PC-9 (cell line): ENCODE measurements at places on chromosomes 5 and 9. TPM values are rescaled to one million over a fixed set of nuclear protein-coding genes. Genes with fewer than 3 reads are reported as not detected.

- H3K36me3 ChIP-seq = peaks cover 28% of the 10 kb centered on the region
- no peak overlapping the region for H3K4me3 ChIP-seq
- no peaks in the 10 kb centered on the region for H3K27me3 ChIP-seq
Observed at GRCh38 chr9:89345476-89345875, 27.2 kb downstream of the SECISBP2 start.

DNA sequence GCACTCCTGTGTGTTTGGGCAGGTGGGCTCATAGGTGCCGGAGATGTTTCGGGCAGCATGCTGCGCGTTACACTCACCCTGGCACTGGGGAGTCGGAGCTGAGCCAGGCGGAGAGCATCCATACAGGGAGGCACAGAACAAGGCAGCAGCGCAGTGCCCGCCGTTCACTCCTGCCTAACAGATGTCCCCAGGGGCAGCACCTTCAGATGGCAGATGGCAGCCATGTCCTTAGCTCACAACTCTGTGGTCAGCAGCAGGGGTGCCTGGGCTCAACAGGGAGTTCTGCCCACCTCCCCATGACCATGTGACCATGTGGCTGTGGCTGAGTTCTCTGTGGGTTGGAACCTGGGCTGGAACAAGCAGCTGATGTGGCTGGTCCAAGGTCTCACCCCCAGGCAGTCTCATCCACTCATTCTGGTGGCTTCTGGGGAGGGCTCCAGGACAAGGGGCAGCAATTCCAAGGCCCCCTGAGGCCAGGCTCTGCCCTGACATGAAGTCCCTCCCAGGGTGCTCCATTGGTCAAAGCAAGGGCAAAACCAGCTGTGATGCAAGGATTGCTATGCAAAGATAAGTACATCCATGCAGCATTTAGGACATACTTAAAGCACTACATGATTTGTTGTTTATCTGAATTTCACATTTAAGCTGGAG is 64.2 kb downstream of the MRPL36 start:
- no peaks in the 10 kb centered on the region for H3K4me1 ChIP-seq
- DNase-seq = no peak
- no peak overlapping the region for H3K27ac ChIP-seq
- no peak overlapping the region for H3K4me3 ChIP-seq
- H3K36me3 ChIP-seq = no peaks in the 10 kb centered on the region

DNA sequence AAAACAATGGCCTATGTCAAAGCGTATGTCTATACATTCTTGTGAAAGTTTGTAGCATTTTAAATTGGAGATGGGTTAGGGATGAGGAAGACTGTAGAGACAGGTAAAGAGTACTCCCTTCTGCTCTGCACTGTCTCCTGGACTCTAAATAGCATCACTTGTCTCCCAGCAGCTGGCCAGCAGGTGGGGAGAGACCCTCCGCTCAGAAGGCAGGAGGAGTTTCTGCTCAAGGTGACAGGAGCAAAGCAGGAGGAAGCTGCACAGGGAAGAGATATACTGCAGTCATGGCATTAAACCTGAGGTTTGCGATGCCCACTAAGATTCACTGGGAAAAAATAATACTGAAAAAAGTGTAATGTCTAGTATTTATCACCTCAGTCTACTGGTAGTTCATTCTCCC is 10.7 kb upstream of the ASTN2 start:
- H3K27ac ChIP-seq = no peak overlapping the region
- no peak for DNase-seq
- no peaks in the 10 kb centered on the region for H3K27me3 ChIP-seq

- no peak for DNase-seq
- H3K4me1 ChIP-seq = peaks cover 4% of the 10 kb centered on the region; the same call in 1 of the 2 replicates
- H3K36me3 ChIP-seq = no peaks in the 10 kb centered on the region
- H3K4me3 ChIP-seq = no peak overlapping the region
Observed at GRCh38 chr9:133564451-133565116, 30.1 kb downstream of the ADAMTSL2 start.

- H3K27me3 ChIP-seq = no peaks in the 10 kb centered on the region
- no peak overlapping the region for H3K27ac ChIP-seq
- no peaks in the 10 kb centered on the region for H3K4me1 ChIP-seq
- no peak for DNase-seq
- H3K4me3 ChIP-seq = no peak overlapping the region
- no peaks in the 10 kb centered on the region for H3K36me3 ChIP-seq
Observed at GRCh38 chr9:124510650-124511425, 3.6 kb upstream of the NR5A1 start.

DNA sequence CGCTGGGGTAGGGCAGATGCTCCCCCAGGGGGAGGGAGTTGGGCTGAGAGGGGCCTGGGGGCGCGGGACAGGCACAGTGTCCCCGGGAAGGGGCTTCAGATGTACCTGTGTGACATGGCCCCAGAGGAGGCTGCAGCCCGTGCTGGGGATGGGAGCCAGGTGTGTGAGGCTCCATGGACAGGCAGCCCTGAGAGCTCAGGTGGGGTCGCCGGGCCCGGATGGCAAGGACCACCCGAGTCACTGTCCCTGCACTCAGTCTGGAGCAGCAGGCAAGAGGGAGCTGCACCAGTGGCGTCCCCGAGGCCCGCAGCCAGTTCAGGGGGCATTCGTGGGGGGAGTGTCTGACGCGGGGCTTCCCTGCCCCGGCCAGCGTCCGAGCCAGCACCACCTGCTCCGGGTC is 18.9 kb downstream of the CCDC187 start:
- H3K36me3 ChIP-seq = no peaks in the 10 kb centered on the region
- DNase-seq = no peak
- H3K27me3 ChIP-seq = peaks cover 47% of the 10 kb centered on the region
- no peaks in the 10 kb centered on the region for H3K4me1 ChIP-seq
- H3K4me3 ChIP-seq = no peak overlapping the region

DNA sequence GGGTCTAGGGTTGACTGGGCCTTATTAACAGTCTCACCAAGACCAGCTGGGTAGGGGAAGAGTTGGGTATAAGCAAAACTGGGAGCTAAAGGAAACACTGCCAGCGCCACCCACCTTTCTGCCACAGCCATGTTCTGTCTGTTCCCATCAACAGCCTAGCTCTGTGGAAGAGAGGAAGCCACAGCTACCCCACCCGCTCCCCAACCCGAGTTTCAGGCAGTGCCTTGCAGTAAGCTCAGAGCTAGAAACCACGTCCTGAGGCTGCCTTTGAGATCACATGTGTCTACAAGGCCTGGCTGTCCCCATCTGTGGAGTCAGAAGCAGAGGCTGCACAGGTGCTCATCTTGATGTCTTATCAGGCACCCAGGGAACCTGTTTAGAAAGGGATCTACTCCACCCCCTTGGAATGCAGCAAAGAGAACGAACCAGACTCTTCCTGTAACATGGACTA is 15.3 kb downstream of the HNRNPH1 start:
- H3K27me3 ChIP-seq = no peaks in the 10 kb centered on the region
- no peak overlapping the region for H3K27ac ChIP-seq
- H3K4me1 ChIP-seq = no peaks in the 10 kb centered on the region
- H3K4me3 ChIP-seq = no peak overlapping the region

The ANKRD18A gene
- 4.2 and 4.9 TPM in 2 replicates for total RNA-seq

The ZNF454 gene
- total RNA-seq = not detected in 2 replicates
